ENCODE measurements at places on chromosomes 5 and 9.
A peak's percentile ranks its signal among the peaks of the same experiment; 100 is the strongest.

GRCh38 chr5:150488519-150489359 lies 19.2 kb upstream of the NDST1 start:
- no peak for DNase-seq

- DNase-seq = no peak
These were observed 13.0 kb upstream of the PTGES start for GRCh38 chr9:129765764-129766317.

GRCh38 chr9:81717747-81718077 lies 28.4 kb upstream of the TLE1 start:
- DNase-seq = no peak

- no peak for DNase-seq
These were observed 63.6 kb downstream of the TMEM174 start for GRCh38 chr5:73236541-73237128.

- DNase-seq = no peak
These were observed 1.3 kb downstream of the ATP6V1G1 start for GRCh38 chr9:114588651-114589526.

DNA sequence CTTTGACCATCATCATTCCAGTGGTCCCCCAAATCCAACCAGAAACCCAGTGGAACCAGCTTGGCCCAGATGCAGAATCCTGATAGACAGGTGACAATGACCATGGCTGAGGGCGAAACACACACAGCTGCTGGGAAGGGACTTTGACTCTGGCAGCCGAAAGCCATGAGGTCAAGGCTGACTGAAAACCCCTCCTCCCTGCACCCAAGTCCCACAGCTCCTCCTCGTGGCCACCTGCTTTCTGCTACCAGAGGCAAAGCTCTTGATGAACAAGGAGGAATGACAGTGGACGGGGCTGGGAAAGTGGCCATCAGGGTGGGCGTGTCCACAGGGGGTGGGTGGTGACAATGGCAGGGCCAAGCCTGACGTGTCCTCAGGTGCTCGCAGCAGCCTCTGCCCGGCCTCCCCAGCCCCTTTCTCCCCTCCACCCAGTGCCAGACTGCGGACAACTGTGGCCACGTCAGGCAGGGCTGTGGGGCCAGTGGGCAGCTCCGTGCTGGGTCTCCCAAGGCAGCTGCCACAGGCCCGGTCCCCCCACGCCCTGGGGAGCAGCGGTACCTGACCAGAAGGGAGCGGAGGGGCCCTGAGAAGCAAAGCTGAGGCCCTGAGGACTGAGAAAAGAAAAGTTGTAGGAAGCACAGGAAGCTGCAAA lies 30.8 kb upstream of the SARDH start:
- no peak for DNase-seq

DNA sequence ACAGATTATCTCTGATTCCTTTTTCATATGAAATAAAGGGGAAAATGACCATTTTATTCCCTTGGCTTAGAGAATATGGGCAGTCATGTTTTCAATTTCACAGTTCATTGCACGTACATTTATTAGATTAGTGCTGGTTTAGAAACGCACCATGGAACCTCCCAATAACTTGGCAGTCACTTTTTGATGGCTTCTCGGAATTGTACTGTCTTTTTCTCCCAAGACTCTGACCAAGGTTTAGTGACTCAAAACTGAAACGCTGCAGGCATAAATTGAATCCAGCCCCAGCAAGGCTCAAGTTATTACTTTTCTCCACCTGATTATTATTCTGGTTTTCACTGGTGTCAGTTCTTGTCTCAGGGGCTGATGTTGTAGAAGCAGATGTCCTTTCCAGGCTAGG lies 55.6 kb upstream of the EGFLAM start:
- DNase-seq = no peak

DNA sequence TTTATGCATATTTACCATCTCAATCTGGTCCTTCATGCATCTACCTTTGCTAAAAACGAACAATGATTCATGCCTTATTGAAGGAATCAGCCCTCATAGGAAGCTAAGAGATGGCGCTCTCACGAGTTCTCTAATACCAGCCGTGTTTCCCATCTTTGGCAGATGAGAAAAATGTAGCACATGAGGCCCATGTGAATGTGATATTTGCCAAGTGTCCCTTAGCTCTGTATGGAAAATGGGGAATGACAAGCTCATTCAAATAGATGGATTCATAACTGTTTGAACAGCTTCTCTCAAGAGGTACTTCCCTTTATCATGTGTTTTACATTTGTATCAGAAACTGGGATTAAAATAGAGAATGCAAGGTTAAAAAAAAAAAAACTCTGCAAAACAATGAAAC lies 66.1 kb downstream of the TTC39B start:
- no peak for DNase-seq

GRCh38 chr5:35149041-35149440 lies 81.2 kb downstream of the PRLR start:
- DNase-seq = no peak

DNA sequence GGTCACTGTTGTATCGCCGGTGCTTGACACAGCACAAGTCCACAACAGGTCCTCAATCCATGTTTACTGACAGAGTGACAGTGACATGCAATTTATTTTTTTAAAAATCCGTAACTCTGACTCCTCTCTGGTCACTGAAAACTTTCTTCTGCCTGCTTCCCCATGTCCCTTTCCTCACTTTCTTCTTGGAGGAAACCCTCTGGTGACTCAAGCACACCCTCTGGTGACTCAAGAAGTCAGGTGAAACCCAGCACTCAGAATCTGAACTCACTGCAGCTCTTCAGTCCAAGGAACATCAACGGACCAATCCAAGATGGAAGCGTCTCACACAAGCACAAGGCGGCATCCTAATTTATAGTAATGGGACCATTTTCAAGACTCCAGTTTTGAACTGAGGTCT lies 245.9 kb downstream of the FSTL4 start:
- no peak for DNase-seq

GRCh38 chr9:134942011-134942787 lies 24.5 kb upstream of the FCN1 start:
- DNase-seq = no peak

- DNase-seq = no peak
These were observed 202.1 kb downstream of the EBF1 start for GRCh38 chr5:158897444-158898160.

DNA sequence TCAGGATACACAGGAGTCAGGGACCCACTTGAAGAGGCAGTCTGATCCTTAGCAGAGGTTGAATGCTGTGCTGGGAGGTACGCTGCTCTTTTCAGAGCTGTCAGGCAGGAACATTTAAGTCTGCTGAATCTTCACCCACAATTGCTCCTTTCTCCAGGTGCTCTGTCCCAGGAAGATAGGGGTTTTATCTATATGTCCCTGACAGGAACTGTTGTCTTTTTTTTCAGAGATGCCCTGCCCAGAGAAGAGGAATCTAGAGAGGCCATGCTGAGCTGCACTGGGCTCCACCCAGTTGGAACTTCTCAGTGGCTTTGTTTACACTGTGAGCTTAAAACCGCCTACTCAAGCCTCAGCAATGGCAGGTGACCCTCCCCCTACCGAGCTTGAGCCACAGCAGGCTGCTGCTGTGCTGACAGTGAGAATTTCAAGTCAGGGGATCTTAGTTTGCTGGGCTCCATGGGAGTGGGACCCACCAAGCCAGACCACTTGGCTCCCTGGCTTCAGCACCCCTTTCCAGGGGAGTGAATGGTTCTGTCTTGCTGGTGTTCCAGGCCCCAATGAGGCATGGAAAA lies 169.0 kb downstream of the FBXL17 start:
- DNase-seq = no peak

GRCh38 chr5:2905741-2906140 lies 154.3 kb upstream of the IRX2 start:
- no peak for DNase-seq

- no peak for DNase-seq
These were observed 10.8 kb downstream of the FIBCD1 start for GRCh38 chr9:130927995-130928900.

DNA sequence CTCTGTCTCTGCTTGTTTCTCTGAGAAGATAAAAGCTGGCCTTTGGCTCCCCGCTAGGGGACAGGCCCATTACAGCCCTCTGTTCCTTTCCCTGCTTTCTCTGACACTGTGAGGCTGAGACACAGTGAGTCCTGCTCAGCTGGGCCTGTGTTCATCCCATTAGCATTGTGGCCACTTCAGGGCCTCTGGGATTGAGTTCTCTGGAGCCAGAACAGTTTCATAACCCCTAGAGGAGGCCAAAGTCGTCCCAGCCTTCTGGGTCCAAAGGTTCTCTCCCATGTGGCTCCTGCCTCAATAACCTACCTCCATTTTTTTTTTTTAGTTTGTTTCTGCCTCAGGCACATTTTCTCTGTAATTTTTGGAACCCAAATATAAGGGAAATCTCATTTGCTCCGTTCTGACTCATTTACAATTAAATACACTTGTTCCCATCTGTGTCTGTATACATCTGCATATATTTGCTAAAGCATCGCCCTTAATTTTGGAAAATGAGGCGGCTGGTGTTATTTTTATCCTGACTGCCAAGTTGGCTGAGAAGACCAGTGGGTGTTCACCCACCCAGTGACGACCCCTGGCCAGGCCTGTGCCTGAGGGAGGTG lies 27.3 kb upstream of the CTNNA1 start:
- no peak for DNase-seq

DNA sequence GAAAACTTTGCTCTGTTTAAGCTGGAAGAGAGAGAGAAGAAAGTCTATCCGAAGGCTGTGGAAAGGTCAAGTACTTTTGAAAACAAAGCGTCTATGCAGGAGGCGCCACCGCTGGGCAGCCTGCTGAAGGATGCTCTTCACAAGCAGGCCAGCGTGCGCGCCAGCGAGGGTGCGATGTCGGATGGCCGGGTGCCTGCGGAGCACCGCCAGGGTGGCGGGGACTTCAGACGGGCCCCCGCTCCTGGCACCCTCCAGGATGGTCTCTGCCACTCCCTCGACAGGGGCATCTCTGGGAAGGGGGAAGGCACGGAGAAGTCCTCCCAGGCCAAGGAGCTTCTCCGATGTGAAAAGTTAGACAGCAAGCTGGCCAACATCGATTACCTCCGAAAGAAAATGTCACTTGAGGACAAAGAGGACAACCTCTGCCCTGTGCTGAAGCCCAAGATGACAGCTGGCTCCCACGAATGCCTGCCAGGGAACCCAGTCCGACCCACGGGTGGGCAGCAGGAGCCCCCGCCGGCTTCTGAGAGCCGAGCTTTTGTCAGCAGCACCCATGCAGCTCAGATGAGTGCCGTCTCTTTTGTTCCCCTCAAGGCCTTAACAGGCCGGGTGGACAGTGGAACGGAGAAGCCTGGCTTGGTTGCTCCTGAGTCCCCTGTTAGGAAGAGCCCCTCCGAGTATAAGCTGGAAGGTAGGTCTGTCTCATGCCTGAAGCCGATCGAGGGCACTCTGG lies 32.6 kb downstream of the CD180 start:
- DNase-seq = no peak

- DNase-seq = peak; percentile 23
These were observed 268.9 kb downstream of the PIK3R1 start for GRCh38 chr5:68484307-68485068.

DNA sequence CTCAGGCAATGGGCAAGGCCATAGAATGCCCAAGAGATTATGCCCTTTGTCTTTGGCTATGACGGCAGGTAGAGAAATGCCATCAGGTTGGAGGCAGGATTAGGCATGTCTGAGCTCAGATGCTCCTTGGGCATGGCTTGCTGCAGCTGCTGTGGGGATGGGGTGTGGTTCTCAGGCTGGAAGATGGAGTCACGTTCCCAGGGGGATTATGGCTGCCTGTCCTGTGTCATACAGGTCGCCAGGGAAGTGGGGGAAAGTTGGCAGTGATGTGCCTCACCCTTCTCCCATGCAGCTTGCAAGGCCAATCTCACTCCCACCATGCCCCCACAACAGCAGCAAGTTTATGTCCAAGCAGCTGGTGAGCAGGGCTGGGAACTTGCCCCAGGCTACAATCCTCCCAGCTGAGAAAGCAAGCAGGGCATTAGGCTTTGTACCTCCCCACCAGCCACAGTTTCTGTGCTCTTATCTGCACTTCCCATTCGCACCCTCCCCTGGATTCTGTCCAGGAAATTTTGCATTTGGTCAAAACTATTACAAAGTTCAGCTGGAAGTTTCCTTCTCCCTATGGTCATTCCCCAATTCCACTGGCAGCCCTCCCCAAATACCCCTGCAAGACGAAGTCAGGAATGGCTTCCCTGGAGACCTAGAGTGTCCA lies 1788.0 kb upstream of the NUDT12 start:
- DNase-seq = no peak

DNA sequence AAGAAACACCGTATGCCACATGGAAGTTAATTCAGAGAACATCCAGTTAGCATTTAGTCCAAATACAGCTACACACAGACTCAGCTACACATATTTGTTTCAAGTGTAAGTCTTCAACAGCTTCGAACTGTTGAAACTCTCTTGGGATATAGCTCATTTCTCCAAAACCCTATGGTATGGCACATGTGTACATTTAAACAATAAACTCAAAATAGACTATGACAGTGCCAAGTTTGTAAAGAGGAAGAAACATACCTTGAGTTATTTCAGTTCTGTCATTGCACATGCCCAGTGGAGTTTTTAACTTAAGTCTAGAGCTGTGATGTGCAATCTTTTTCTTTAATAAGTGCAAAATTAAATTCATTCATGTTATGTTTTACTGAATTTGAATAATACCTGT lies 155.1 kb upstream of the RAI14 start:
- no peak for DNase-seq

DNA sequence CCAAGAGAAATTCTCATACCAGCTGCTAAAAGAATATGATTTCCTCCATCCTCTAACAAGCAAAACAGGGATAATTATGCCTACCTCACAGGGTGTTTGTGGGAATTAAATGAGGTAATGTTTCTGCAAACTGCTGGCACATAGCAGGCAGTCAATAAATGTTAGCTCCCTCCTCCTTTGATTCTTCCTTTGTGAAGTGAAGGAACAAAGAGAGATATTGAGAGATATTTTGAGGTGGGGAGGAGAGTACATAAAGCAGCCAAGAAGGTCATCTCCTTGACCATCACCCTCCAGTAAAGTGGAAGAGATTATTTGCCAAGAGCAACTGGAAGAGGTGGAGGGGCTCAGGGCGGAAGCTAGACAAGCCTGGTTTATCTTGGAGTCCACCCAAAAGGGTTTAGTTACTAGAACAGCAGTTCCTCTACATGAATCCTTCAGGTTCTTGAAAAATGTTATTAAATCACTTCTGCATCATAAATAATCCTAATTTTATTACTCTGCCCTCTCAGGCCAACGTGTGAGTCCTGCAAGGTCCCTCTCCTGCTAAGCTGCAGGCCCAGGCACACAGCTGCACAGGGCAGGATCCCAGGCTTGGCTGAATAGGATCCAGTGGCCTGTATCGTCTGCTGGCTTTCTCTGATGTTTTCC lies 35.0 kb upstream of the TLE1 start:
- no peak for DNase-seq

All from HS-5 (cell line).